CD4-positive, alpha-beta T cell treated with Interleukin-17A for 1 hour (primary cell): ENCODE measurements at places on chromosomes 5 and 9.

DNA sequence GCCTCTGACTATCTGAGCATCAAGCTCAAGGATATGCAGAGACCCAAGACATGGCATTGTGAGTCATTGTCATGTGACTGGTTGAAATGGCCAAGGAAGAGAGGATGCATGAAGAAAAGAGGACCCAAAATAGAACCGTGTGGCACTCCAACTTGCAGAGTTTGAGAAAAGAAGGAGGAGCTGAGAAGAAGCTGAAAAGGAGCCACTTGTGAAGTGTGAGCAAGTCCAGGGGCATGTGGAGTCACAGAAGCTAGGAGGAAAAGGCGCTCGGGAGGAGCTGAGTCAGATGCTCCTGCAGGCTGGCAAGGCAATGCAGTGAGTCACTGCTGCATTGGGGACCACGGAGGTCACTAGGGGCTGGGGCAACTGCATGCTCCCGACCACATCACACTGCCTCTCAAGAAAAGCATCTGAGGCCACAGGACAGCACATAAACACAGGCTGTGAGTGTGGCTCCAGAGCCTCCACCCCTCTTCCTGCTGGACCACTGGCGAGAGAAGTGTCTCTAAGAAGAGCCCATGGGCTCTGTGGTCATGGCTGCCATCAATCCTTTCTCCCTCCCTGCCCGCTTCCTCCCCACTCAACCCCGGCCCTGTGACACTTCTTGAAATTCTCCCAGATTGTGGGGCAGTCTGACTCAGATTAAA lies 197.6 kb downstream of the DRD1 start:
- DNase-seq = no peak

DNA sequence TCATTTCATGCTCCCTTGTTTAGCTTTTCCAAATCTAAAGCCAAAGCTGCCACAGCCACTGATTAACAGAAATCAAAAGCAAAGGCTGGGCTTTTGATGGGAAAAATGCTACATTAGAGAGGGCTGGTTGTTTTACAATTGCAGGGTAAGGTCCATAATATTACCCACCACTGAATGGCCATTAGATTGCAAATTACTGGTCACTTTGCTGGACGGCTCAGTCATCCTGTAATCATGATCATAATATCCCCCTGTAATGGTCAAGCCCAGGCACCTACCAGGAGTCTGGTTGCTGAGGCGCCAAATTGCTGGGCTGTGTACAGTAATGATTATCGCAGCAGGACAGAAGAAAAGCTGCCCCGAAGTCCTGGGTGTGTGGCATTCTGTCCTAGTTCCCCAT lies 286.5 kb downstream of the ZSWIM6 start:
- no peak for DNase-seq

DNA sequence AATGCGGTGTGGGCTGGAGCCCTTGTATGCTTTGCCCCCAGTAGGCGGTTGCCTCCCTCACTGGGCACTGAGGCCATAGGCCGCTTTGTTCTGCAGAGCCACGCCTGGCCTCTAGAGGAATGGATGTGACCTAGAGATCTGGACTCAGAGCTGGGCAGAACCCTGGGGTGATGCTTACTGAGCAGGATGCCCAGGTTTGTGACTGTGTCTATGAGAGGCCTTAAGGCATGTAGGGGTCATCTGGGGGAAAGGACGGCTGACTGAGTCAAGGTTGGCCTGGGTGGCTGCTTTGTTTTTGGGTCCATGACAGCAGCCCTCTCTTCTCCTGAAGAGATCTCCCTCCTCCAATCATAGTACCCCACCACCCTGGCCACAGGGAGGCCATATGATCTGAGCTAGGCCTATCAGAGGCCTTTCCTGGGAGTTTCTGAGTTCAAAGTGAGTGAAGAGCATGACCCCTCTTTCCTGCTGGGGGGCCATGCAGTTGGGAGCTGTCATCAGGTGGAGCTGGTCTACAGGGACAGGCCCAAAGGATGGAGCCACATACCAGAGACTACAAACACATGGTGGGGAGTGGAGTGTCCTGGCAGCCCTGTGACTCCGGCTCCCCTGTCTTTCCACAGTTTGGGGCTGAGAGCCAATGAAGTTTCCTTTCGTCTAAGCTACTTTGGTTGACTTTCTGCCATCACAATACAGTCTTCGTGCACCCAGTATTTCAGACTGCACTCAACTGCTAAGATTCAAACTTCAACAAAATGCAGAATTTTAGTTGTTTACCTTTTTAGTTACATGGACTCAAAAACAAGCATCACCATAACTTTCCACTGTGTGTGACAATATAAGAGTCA lies 165.4 kb downstream of the AUH start:
- no peak for DNase-seq

- no peak for DNase-seq
Measured at GRCh38 chr9:91578911-91579310, 155.3 kb upstream of the NFIL3 start.

DNA sequence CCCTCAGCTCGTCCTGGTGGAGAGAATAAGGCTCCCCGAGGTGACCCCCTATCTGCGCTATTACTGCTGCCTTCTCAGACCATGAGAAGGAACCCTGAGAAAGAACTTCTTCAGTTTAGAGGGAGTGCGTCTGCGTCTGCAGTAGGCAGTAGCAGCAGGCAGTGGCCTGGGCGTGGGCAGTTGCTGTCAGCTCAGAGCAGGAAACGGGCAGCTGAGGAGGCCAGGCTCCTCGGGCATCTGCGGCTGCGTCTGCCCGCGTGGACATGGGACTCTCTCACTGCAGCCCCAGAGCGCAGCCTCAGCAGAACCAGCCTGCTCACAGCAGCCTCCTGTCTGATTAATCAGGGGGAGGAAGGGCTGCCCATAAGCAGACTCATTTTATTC lies 49.8 kb upstream of the FCN1 start:
- no peak for DNase-seq

DNA sequence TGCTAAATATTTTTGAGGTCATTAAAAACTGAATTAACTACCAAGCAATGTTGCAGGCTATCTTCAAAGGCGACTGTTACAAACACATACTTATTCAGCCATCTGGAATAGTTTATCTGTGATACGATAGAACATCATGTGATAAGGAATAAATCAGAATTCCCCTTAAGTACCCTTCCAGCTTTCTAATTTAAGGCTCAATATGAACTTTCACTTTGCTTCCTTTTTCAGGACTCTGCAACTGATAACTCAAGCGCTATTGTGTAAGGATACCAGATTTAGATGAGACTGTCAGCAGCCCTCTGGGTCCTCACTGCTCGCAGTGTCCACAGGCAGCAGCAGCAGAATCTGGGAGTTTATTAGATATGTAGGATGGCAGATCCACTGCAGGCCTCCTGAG lies 416.3 kb downstream of the SPATA31D1 start:
- DNase-seq = no peak

DNA sequence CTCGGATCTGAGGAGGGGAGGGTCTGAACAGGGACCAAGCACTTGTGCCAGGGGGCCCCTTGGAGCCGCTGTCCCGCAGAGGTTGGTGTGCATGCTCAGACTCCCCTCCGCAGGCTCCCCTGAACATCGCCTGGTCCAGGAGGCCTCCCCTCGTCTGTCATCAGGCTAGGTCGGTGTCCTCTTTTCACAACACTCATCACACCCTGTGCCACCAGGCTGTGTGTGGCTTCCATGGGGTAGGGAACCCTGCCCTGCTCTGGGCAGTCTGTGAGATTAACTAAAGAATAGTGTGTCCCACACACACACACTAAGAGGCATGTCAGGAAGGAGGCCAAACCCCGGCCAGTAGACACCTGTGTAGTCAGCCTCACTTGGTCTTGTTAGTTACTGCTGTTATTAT lies 119.3 kb downstream of the C5orf15 start:
- no peak for DNase-seq

- DNase-seq = no peak
Measured at GRCh38 chr5:4551034-4551433, 589.1 kb upstream of the ADAMTS16 start.

GRCh38 chr9:36400332-36401163 lies 479 bp upstream of the RNF38 start:
- DNase-seq = peak; percentile 91

- no peak for DNase-seq
Measured at GRCh38 chr5:143775258-143775657, 36.7 kb upstream of the HMHB1 start.

- no peak for DNase-seq
Measured at GRCh38 chr9:129138476-129139232, 27.4 kb downstream of the PTPA start.

GRCh38 chr5:133469252-133469651 lies 143.1 kb downstream of the FSTL4 start:
- no peak for DNase-seq

- DNase-seq = no peak
Measured at GRCh38 chr5:14816999-14817761, 54.4 kb downstream of the ANKH start.

- no peak for DNase-seq
Measured at GRCh38 chr5:68147659-68148058, 67.9 kb upstream of the PIK3R1 start.

DNA sequence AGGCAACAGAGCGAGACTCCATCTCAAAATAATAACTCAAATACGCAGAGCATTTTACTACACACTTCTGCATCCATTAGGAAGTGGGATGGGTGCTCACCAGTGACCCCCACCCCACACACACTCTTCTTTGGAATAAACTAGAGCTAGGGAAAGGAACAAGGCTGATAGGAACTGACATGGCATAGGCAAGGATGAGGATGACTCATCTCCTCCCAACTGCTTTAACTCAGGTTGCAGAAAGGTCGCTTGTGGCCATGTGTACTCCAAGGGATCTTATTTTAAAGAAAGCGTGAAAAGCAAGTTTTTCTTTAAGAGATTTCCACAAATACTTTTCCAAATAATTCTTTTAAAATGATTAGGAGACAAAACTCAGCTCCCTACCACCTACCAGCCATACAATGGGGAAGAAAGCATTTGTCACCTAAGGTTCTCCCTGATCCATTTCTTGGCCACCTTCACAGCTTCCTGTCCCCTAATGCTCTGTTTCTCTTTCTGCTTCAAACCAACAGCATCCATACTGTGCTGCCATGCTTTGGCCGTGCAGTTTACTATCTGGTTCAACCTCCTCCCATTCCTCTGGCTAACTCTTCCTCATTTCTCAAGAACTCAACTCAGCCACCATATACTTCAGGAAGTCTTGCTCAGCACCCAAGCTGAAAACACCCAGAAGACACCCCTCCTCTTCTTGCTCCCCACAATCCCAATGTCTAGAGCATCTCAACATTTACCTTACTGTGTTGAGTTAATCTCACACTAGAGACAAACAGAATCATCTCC lies 211.9 kb downstream of the ACTL7B start:
- no peak for DNase-seq

DNA sequence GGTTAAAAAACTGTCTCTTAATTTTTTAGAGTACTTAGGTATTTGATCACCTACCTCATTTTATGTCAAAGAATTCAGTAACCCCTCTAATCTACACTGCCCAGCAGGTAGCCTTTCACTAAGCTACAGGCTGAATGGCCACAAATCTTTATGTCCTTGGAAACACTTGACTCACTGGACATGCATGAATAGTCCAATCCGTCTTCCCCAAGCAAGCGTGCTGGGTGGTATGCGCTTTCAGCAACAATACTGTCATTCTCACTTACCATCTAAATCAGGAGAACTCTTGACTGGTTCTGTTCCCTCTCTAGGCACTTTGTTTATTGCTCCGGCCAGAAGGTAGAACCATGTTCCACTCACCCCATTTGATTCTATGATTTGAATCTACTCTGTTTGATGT lies 73.1 kb downstream of the TRPM3 start:
- DNase-seq = no peak

GRCh38 chr5:89722538-89722937 lies 687.0 kb downstream of the CETN3 start:
- DNase-seq = no peak

DNA sequence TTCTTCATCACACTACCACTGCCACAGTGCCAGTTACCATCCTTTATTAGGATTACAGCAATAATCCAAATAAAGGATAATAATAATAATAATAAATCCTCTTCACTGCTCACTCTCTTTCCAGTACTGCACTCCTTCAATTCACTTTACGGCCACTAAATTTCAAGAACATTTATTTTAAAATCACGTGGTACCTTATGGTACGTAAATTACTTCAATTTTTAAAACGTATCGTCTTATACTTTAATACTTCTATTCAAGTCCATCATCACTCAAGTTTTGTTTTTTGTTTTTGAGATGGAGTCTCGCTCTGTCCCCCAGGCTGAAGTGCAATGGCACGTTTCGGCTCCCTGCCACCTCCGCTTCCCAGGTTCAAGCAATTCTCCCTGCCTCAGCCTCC lies 36.5 kb downstream of the PTBP3 start:
- no peak for DNase-seq

DNA sequence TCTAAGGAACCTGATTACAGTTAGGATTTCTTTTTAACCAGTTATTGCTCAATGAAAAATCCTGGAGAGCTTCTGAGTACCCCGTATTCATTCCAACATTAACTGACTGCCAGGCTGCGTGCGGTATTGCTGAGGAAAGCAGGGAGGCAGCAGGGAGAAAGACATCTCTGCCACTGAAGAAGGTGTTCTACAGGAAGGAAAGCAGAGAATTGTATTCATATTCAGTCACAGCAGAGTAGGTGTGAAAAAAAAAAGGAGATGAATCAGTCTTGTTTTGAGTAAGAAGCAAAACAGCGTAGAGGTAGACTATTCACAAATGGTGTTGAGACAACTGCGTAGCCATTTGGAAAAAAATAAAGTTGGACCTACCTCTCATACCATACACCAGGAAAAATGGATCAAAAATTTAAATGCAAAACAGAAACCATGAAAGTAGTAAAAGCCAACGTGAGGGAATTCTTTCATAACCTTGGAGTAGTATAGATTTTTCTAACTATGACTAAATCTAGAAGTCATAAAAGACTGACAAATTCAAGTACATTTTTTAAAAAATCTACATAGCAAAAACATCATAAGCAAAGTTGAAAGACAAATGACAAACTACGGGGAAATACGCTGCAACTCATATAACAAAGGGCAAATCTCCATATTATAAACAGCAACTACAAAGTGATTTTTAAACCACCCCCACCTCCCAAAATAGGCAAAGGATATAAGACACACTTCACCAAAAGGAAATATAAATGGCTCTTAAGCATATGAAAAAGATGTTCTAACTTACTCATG lies 9.9 kb upstream of the NR4A3 start:
- DNase-seq = no peak

DNA sequence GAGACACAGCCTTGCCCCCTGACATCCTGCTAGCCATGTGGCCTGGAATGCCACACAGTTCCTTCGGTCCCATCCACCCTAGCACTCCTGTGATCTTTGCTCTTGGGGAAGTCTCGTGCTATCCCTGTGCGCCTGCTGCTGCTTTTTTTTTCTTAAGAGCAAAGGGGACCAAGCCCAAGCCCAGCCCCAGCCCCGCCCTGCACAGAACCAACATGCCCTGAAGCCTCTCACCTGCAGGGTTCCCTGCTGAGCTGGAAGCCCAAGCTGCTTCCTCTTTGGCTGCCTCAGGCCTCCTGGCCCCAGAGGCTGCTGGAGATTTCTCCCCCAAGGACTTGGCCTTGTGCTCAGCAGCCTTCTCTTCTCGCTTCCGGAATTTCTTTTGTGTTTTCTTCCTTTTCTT lies 1.8 kb downstream of the SURF6 start:
- DNase-seq = no peak
